ENCODE measurements at places on chromosomes 3 and 15. TPM values are rescaled to one million over a fixed set of nuclear protein-coding genes. Genes with fewer than 3 reads are reported as not detected.
A peak's percentile ranks its signal among the peaks of the same experiment; 100 is the strongest.

Gene NPAP1
- total RNA-seq = not detected

Gene MDFIC2
- not detected for total RNA-seq

Gene NEK4
- total RNA-seq = 21.3 TPM

Gene DHX36
- 39.8 TPM for total RNA-seq

Gene P2RY13
- under 0.01 TPM for total RNA-seq

Gene PLSCR5
- total RNA-seq = not detected

Gene WDR93
- total RNA-seq = 0.17 TPM

DNA sequence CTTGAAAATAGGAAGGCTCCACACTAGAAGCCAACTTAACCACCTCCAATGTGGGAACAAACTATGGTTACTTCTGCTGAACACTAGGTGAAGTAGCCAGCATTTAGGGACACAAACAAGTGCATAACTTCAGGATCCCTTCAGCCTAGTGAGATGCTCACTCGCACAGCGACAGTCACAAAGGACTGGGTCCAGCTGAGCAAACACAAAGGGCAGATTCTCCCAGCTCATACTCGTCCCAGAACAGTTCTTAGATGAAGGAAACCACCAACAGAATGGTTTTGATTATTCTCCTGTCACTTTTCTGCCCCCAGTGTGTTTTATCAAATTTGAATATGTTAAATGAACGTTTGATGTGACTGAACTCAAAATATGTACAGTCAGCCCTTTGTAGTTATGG, 201.6 kb downstream of the KCNAB1 start:
- H3K27me3 ChIP-seq = no peaks in the 10 kb centered on the region
- H3K27ac ChIP-seq = no peak overlapping the region
- no peak for DNase-seq
- H3K36me3 ChIP-seq = no peaks in the 10 kb centered on the region

DNA sequence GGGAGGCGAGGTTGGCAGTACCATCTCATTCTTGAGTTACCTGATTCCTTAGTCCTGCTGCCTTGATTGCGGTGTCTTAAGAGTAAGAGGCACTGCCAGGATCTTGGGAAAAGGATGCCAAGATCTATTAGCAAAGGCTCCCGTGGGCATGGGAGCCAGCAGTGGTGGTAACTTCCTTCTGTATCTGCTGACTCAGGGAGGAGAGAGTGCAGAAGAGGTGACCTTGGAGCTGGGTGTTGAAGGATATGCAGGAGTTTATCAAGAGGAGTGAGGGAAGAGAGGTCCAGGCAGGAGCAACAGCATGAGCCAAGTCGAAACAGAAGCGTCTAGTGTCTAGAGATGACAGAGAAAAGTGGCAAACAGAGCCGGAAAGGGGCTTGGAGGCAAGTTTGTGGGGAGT, 4.5 kb downstream of the MESP2 start:
- H3K4me1 ChIP-seq = peaks cover 3% of the 10 kb centered on the region
- H3K36me3 ChIP-seq = peaks cover 5% of the 10 kb centered on the region
- no peaks in the 10 kb centered on the region for H3K27me3 ChIP-seq
- no peak overlapping the region for H3K27ac ChIP-seq
- DNase-seq = no peak

DNA sequence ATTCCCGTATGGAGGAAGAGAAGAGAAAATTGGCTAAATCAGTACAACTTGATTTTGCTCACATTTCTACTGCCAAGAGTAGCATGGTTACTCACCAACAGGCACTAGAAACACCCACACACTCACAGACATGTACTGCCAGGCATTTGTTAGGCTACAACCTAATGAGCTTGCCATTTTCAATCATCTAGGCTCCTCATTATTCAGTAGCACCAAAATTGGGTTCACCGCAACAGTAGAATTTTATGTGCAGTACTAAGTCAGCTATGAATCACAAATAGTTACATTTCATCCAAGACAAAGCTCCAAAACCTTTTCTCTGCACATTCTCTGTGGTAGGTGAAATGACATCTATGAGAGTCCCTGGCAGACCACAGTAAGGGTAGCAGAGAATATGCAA, 15.0 kb upstream of the THUMPD3 start:
- H3K27ac ChIP-seq = peak overlapping the region; percentile 33
- H3K4me3 ChIP-seq = no peak overlapping the region
- H3K36me3 ChIP-seq = no peaks in the 10 kb centered on the region
- no peaks in the 10 kb centered on the region for H3K27me3 ChIP-seq
- DNase-seq = peak; percentile 97

- no peak overlapping the region for H3K4me3 ChIP-seq
- no peak for DNase-seq
- no peaks in the 10 kb centered on the region for H3K36me3 ChIP-seq
- H3K27ac ChIP-seq = no peak overlapping the region
Observed at GRCh38 chr15:70160267-70160666, 62.5 kb upstream of the TLE3 start.

GRCh38 chr3:189171707-189172106, at the start of gene TPRG1:
TPRG1 (plus strand) TSS chr3:189171971; CDS start chr3:189207385, 35,414 bp downstream.
- no peaks in the 10 kb centered on the region for H3K4me1 ChIP-seq
- no peaks in the 10 kb centered on the region for H3K27me3 ChIP-seq
- no peak within 1 kb of the TSS for H3K4me3 ChIP-seq
- H3K36me3 ChIP-seq = no peaks in the 10 kb centered on the region
- DNase-seq = no peak

GRCh38 chr3:11246663-11246970, 25.6 kb upstream of the ATG7 start:
- peak; percentile 31 for DNase-seq
- H3K27ac ChIP-seq = no peak overlapping the region
- H3K4me1 ChIP-seq = peaks cover 3% of the 10 kb centered on the region
- H3K4me3 ChIP-seq = no peak overlapping the region

DNA sequence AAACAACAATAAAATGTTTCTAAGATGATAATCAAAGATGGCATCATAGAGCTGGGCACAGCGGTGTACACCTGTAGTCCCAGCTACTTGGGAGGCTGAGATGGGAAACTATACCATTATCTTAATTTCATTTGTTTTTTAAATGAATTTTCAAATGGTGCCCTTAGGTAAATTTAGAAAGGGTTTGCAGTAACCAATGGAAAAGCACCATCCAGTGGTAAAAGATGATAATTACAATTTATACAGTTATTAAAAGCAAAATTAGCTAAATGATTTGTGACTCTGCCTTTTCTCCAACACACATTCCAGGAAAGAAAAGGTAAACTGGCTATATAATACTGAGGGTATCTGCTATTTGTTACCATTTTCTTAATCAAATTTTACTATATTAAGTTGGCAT, 14.4 kb upstream of the ANKRD28 start:
- peaks cover 2% of the 10 kb centered on the region for H3K4me1 ChIP-seq
- no peak overlapping the region for H3K27ac ChIP-seq
- no peak overlapping the region for H3K4me3 ChIP-seq
- no peaks in the 10 kb centered on the region for H3K27me3 ChIP-seq
- no peaks in the 10 kb centered on the region for H3K36me3 ChIP-seq

DNA sequence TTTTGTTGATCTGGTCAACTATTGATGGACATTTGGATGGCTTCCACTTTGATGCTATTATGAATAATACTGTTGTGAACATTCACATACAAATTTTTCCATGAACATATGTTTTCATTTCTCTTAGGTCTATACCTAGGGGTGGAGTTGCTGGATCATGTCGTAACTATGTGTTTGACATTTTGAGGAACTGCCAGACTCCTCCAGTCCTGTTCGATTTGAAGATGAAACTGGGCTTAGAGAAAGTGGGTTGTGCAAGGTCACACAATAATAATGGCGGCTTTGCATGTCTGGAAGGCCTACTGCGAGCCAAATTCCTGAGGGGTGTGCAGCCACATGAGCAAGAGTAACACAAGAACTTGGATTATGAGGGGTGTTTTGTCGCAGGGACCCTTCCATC, 2.6 kb downstream of the TSEN2 start:
- no peaks in the 10 kb centered on the region for H3K36me3 ChIP-seq
- no peak overlapping the region for H3K4me3 ChIP-seq
- no peaks in the 10 kb centered on the region for H3K27me3 ChIP-seq
- no peak overlapping the region for H3K27ac ChIP-seq
- no peak for DNase-seq
- peaks cover 9% of the 10 kb centered on the region for H3K4me1 ChIP-seq

GRCh38 chr3:163490119-163490518, 1588.2 kb downstream of the SI start:
- H3K4me1 ChIP-seq = no peaks in the 10 kb centered on the region
- H3K4me3 ChIP-seq = no peak overlapping the region
- H3K27me3 ChIP-seq = no peaks in the 10 kb centered on the region
- no peaks in the 10 kb centered on the region for H3K36me3 ChIP-seq
- peak; percentile 25 for DNase-seq
- H3K27ac ChIP-seq = no peak overlapping the region

DNA sequence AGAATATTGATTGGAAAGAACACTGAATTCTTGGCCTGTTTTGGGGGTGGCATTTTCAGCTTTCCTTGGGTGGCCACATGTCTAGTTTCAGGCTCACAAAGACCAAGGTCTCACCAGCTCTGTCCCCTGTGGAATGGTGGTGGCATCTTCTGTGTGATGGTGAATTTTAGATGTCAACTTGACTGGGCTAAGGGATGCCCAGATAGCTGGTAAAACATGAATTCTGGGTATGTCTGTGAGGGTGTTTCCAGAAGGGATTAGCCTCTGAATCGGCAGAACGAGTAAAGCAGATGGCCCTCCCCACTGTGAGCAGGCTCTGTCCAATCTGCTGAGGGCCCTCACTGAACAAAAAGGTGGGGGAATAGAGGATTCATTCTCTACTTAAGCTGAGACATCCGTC, 34.4 kb upstream of the MYZAP start:
- no peak for DNase-seq
- no peaks in the 10 kb centered on the region for H3K36me3 ChIP-seq
- no peaks in the 10 kb centered on the region for H3K4me1 ChIP-seq
- H3K4me3 ChIP-seq = no peak overlapping the region
- no peak overlapping the region for H3K27ac ChIP-seq

DNA sequence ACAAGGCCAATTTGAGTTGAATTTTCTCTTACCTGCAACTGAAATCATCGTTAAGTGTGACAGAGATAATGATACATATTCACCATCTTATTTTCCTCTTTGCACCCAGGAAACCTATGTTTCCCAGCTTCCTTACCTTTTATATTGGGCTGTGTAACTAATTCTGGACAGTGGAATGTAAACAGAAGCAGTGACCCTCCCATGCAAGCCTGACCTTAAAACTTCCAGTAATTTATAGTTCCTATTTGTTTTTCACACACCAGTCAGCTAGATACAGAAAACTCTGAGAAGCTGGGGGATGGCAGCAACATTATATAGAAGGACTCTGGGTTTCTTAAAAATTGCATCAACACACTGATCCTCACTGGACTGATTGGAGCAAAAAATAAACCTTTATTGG, 4.5 kb upstream of the ZNF280D start:
- H3K36me3 ChIP-seq = no peaks in the 10 kb centered on the region
- H3K4me3 ChIP-seq = no peak overlapping the region
